NCI-H2029 treated with DMSO at 0.1 percent for 48 hours (cell line): ENCODE measurements at places on chromosomes 12 and 14.
A peak's percentile ranks its signal among the peaks of the same experiment; 100 is the strongest.

DNA sequence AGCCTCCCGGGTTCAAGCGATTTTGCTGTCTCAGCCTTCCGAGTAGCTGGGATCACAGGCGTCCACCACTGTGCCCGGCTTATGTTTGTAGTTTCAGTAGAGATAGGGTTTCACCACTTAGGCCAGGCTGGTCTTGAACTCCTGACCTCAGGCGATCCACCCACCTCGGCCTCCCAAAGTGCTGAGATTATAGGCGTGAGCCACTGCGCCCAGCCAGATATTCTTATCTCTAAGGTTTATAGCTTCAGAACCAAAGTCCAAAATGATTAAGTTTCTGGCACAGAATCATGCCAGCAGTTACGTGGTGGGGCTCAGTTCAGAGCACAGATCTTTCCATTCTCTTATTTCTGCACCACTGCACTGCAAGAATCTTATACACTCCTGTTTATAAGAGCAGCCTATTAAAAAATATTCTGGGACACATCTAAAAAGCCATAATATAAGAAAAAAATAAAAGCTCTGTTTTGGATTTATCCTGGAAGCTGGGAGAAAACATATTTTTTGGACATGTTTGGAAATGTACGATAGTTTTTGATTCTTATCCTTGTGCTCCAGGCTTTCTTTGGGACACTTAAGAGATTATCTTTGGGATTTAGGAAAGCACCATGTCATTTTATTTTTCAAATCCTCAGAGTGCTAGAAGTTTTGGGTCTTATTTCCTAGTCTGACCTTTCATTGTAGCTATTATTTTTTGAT is 129.6 kb downstream of the LMNTD1 start:
- no peak for DNase-seq

DNA sequence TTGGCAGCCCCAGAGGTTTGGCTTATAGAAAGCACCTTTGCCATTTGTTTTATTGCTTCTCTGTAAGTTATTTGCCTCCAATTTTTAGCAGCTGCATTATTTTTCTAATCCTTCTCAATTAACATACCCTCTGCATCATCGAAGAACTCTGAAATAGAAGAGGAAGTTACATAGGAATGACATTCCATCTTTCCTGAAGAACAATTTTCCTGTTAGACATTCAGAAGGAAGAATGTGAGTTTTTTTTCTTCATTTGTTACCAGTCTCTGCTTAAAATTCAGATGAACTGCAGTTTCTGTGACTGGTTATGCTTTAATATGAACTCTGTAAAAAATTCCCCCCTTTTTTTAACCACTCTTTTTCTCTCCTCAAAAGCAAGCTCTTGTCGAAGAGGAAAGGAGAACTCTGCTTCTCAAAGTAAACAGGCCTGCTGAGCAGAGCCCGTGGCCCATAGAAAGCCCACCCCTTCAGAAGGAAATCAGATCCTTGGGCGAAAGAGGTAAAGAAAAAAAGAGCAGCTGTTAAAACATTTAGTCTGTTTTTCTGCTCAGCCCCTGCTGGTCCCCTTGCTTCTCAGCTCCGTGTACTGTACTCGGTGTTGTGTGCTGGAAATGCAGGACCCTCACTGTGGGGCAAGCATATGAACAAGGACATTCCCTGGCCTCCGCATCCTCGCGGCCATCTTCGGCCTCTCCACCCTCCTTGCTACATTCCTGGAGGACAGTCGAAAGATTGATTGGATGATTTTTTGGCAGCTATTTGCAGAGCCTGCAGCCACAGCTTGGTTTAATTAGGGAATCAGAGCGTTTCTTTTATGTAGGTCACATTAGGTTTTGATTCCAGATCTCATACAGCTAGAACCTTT is 164.4 kb upstream of the LRIG3 start:
- DNase-seq = no peak

DNA sequence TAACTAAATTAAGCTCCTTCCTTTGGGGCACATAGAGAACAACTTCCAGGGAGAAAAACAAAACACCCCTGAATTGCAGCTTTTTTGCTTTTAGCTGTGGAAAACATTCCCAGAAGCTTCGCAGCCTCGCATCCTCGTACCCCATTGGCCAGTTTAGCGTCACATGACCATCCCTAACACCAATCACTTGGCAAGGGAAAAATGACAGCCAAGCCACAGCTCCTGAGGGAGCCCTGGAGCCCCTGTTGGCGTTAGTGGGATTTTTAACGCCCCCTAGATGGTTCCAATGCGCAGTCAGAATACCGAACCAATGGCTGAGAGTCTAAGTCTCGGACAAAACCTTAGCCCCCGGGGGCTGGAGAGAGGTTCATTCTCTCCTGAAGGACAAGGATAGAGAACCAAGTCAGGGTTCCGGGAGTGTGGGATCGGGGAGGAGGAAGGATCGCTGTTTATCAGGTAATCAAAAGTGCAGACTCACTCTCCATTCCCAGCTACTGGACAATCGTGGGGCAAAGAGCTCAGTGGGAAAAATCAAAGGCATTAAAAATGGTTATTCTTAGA is 135.6 kb upstream of the HIF1A start:
- DNase-seq = peak; percentile 97

DNA sequence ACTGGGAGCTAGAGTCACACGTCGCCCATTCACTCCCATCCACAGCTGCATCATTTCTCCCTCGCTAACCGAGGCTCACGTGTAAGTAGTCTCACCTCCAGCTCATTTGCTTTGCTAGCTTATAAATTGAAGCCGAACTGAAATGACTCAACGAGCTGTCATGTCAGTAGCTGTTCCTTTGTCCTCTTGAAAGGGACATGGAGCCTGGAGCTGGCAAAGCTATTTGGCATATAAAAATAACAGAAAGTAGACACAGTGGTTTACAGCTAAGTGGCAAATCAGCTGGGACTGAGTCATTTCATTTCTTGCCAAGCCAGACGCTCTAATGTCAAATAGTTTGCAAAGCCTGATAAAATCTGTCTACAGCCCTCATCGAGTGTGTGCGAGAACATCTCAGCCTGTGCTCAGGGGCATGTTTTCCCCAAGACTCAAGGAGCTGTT is 114.4 kb upstream of the TMEM233 start:
- no peak for DNase-seq

DNA sequence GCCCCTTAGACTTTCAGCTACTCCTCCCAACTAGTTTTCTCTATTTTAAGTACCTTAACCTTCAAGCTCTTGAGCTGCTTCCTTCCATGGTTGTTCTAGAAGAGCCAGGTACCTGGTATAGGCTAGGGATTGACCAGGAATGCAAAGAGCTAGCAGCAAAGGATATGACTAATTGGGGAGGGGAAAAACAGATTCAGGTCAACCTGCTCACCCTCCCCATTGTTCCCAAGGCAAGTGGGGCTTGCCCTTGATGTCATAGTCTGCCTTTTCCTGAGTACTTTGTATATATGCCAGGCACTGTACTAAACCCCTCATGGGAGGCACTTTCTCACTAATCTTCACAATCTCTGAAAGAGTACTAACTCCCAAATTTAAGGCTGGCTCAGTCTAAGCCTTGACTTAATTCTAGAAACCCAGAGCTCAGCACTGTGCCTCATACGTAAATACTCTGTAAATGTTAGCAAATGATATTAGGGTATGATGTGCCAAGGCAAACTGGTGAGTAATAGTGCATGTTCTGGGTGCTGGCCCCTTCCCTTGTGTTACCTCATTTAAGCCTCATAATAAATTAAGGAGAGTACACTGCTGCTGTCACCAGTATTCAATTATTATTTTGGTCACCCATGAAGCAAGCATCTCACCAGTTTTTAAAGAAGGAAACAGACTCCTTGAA is 42.2 kb downstream of the SUDS3 start:
- no peak for DNase-seq
